SW 1271 (cell line): ENCODE measurements at places on chromosomes 6 and 20.
A peak's percentile ranks its signal among the peaks of the same experiment; 100 is the strongest.

- DNase-seq, result peak; percentile 92
Measured at GRCh38 chr6:158853072-158853879, 34.1 kb upstream of the EZR start.

- no peak for DNase-seq
Measured at GRCh38 chr20:53597030-53597482, 3.4 kb upstream of the ZNF217 start.

DNA sequence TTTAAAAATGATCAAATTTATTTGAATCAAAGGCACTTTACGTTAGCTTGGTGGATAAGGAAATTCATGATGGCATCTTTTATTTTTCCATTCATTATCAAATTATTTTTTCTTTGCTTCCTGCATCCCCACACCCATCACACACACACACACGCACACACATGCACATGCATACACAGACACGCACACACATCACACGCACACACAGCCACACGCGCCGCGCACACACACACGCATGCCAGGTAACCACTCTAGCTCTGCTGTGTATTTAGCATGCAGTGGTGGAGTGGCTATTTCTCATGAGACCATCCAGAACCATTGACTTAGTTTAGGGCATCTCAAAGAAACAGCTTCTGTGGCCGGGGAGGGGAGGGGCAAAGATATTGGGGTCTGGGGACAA, 47.0 kb downstream of the GNAS start:
- DNase-seq, result no peak

- DNase-seq, result no peak
Measured at GRCh38 chr6:119390247-119390793, 40.8 kb upstream of the MAN1A1 start.

DNA sequence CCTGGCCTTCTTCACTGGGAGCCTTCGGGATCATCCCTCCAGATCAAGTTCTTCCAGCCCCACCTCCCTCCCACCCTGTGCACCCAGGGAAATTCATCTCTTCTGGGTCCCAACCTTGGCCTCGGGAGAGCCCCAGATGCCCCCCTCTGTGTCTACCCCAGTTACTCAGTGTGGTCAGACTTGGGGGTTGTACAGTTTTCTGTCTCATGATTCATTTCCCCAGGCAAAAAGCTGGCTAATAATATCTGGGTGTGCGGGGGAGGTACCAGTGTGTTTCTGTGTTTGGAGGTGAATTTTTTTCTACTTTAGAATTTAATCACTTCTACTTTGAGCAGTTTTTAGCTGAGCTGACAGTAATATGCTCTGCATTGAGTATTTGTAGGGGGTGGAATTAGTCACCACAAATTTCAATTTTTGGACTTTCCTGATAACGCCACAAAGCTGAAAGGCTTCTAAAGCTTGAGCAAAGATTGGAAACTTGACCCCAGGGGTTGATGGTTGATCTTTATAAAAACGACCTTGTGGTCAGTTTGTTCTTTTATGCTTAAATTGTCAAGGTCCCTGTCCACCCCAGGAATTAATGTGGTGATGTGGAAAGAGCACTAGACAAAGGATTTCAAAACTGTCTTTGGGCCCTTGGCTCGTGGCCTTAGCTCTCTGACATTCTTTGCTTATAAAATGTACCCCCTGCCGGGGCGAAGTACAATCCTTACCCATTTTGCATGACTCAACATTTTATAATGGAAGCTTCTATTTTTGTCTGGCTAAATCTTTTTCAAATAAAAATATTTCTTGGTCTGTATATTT, 284.7 kb upstream of the TAB2 start:
- peak; percentile 19 for DNase-seq

GRCh38 chr6:37936906-37937305, 117.4 kb downstream of the ZFAND3 start:
- no peak for DNase-seq

GRCh38 chr6:12715437-12715836, 1.1 kb upstream of the PHACTR1 start:
- no peak for DNase-seq

- peak; percentile 69 for DNase-seq
Measured at GRCh38 chr6:15441215-15441868, 195.5 kb downstream of the JARID2 start.

- DNase-seq, result no peak
Measured at GRCh38 chr6:15207923-15208322, 37.9 kb upstream of the JARID2 start.

DNA sequence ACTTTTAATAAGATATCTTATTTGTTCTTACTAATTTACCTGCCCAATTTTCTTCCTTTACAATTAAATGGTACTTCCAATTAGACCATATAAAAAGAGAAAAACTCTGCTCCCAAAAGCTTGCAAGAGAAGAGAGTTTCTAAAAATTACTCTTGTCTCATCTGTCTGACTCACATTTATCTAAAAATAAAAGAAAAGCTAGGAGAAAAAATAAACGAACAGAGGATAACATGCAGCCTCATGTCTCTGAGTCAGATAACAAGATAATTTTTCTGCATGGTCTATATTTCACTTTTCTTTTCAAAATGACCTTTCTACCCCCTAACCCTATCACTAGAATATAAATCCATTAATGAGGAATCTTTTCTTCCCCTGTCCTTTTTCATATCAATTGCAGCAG, 127.2 kb upstream of the TCF21 start:
- no peak for DNase-seq

GRCh38 chr6:10964684-10965083, 77.8 kb downstream of the SYCP2L start:
- no peak for DNase-seq

- DNase-seq, result no peak
Measured at GRCh38 chr6:7473805-7474719, 67.4 kb upstream of the DSP start.

DNA sequence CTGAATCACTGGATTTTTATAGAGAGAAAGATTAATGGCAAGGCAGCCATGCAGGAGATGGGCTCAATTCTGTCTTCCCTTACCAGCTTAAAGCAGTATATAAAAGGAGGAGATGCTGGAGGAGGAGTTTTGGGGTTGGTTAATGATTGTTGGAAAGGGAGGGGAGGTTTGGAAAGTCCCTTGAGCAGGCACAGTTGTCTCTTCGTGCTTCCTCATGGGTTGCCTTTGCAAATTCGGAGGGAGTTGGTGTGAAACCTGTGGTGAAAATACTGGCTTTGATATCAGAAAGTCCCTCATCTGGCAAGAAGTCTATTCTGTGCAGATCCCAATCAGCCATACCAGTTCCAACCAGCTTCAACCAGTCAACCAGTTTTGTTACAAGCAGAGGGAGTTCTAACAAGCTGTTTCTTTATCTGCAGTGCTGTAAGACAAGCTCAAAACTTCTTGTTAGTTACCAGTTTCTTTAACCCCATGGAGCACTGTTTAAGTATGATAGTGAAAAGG, 107.0 kb downstream of the HIVEP1 start:
- DNase-seq, result no peak

- DNase-seq, result no peak
Measured at GRCh38 chr6:134880487-134881190, 69.3 kb downstream of the ALDH8A1 start.
